ENCODE measurements at places on chromosomes 4 and X.

- DNase-seq, result no peak
Observed at GRCh38 chr4:127012549-127012948, 620.2 kb upstream of the INTU start.

DNA sequence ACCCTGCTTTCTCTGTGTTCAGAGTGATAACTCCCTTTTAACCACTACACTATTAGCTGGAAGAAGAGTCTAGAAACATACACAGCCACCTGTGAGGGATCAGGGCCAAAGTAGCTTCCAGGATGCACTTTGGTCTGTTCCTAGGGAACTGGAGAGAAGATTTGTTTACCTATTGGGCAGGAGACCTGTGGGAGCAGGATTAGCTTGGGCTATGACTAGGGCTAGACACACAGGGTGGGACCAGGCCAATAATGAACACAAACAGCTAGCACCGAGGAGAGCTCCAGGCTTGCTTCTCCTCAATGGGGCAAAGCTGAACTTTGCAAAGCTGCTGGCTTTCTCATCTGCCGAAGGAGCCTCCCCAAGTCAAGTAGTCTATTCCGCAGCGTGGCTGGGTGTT, 24.4 kb upstream of the MAP7D3 start:
- no peak for DNase-seq

- no peak for DNase-seq
Observed at GRCh38 chr4:56315041-56315440, 72.2 kb downstream of the AASDH start.

DNA sequence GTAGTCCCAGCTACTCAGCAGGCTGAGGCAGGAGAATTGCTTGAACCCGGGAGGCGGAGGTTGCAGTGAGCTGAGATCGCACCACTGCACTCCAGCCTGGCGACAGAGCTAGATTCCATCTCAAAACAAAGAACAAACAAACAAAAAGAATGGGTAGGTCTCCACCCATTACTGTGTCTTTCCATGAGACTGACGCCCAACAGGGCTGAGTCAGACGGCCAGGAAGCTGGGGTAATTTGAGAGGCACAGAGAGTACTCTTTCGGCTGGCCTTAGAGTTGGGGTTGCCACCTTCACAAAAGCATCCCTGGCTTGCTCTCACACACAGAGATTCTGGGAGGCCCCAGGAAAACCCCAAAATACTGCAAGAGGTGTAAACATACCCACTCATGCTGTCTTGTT, 72.0 kb upstream of the DHRSX start:
- no peak for DNase-seq

- no peak for DNase-seq
Observed at GRCh38 chr4:97938141-97938540, 205.1 kb downstream of the STPG2 start.

- DNase-seq, result no peak
Observed at GRCh38 chr4:165326831-165327210, 648 bp upstream of the MSMO1 start.

DNA sequence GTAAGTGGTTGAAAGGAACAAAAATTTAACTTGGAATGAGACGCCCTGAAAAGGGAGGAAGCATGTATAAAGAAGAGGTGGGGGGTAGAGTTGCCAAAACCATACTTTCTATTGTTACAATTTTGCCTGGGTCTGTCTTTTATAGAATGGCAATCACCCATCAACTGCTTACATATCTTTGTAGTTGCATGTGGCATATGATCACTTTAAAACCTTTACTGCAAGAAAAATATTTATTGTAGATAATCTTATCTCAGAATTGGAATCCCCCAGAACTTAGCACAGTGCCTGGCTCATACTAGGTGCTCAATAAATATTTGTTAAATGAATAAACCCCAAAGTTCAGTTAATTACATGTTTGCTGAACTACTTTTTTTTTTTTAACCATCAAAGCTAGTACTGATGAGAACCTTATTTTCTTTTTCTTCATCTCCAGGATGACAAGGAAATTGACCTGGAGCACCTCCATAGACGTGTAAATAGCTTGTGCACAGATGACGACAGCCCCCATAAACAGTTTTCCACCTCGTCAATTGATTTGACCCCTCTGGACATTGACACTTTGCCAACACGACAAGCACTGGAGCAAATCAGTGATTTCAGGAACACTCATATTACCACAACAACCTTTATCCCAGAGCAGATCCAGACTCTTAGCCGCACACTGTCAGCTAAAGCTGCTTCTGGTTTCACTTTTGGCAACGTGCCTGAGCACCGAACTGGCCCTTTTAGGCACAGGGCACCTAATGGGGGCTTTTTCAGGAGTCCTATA, 56.7 kb upstream of the ATOH1 start:
- no peak for DNase-seq

- DNase-seq, result no peak
Observed at GRCh38 chr4:38523524-38524448, 140.2 kb upstream of the KLF3 start.

- no peak for DNase-seq
Observed at GRCh38 chr4:145497199-145498149, 15.8 kb downstream of the SMAD1 start.

- no peak for DNase-seq
Observed at GRCh38 chr4:165635381-165635780, 237.7 kb upstream of the TLL1 start.

DNA sequence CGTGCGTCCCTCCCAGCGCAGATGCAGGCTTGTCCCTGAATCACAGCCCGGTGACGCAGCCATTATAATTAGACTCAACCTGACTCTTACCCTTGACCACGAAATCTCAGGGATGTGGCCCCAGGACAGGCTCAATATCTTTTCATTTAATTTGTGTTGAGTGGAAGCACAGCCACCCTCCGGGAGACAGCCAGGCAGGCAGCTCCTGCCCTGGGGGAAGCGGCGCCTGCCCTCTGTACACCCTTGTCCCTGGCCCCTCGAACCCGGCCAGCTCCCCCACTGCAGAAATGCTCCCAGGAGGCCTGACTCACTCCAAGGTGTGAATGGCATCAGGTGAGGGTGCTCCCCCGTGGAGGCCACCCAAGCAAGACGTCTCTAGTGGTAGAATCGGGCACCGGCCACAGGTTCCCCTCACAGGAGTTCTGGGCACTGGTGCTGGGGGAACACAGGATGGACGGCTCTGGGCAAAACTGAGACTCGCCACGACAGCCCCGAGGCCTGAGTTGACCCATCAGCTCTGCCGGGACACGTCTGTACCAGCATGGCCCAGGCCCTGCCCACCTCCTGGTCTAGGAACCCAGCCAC, 2.7 kb downstream of the CPLX1 start:
- DNase-seq, result no peak

GRCh38 chr4:3730422-3731190, 35.6 kb upstream of the ADRA2C start:
- no peak for DNase-seq

GRCh38 chr4:120691536-120691935, 231.0 kb downstream of the PRDM5 start:
- DNase-seq, result no peak

DNA sequence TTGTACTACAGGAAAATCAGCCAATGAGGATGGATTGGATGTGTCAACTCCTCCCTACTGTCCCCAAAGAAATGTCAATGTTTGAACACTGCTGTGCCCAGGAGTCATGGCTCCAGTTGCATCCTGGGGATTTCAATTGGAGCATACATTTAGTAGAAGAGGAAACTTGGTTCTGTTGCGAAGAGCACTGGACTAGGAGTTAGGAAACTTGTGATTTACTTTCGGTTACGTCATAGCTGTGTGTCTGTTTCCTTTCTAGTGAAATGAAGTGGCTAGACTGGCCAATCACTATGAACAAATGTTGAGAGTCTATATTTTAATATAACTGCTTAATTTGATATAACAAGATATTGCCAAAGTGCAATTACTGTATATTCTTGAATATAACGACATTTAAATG, 35.2 kb downstream of the ARL9 start:
- no peak for DNase-seq

GRCh38 chrX:17737710-17737985, 355 bp downstream of the SCML1 start:
- no peak for DNase-seq

GRCh38 chrX:10756441-10756840, 136.1 kb upstream of the MID1 start:
- DNase-seq, result no peak

DNA sequence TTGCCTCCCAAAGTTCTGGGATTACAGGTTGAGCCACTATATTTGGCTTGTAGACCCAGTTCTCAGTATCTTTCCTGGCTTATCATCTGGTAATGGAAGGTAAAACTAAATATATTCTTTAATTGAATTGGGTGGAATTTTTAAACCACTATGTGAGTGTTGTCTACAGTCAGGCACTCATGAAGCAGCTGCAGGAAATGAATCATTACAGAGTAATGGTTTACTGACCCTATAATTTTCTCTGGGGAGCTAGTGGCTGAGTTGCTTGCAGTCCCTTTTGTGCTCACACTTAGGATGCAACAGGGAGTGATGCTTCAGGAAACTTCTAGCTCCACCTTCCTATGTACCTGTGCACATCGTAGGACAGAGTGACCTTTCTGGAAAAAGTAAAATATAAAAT, 4.1 kb upstream of the UGT2B7 start:
- no peak for DNase-seq

DNA sequence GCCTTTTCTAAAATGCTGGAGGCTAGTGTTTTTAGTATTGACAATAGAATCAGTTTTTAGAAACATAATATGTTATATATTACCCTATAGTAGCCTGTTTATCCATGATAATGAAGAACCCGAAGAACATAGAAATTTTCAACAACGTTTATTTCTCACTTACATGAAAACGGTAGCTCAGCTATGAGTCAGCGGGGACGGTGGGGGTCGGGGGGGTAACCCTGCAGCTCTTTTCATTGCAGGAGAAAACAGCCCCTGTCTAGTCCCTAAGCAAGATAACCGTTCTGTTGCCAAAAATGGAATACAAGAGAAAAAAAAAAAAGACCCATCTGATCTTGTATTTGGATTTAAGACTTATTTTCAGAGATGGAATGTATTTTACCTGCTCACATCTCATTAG, 1758.4 kb upstream of the AGA start:
- no peak for DNase-seq

DNA sequence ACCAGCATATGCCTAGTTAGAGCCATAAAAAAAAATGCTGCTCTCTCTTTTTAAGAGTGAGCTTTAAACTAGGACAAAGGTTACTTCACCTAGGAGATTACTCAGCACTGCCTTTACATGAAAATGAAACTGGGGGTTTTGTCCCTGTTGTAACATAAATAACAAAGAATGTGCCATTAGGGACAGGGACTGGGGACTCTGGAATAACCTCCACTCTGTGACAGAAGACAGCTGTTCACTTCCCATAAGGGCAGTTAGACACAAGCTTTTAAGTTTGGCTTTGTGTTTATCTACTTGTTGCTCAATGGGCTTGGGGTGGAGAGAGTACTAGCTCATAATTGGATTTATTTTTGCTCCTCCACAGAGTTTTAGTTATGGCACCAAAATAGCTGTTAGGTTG, 11.9 kb downstream of the ENPEP start:
- no peak for DNase-seq

DNA sequence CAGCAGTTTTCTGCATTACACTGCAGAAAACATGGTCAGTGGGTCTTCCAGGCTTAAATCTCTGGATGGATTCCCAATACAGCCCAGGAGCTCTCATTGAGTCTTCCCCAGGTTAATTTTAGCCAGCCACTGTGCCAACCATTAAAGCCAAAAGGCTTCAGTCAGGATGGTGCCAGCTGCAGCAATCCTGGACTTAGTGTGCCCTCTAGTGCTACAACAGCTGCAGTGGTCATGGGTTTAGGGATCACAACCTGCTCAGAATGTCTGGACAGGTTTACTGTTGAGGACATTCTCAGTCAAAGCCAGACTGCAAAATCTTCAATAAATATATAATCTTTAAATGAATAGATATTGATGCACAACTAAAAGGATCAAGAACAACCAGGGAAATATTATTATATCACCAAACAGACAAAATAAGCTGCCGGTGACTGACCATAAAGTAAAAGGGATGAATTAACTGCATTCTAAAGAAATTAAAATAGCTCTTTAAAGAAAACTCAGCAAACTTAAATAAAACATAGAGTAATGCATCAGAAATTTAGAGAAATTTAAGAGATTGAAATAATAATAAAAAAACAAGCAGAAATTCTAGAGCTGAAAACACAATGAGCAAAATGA, 639.9 kb downstream of the SPOCK3 start:
- DNase-seq, result no peak

- DNase-seq, result no peak
Observed at GRCh38 chr4:3338321-3338838, 45.6 kb downstream of the RGS12 start.

DNA sequence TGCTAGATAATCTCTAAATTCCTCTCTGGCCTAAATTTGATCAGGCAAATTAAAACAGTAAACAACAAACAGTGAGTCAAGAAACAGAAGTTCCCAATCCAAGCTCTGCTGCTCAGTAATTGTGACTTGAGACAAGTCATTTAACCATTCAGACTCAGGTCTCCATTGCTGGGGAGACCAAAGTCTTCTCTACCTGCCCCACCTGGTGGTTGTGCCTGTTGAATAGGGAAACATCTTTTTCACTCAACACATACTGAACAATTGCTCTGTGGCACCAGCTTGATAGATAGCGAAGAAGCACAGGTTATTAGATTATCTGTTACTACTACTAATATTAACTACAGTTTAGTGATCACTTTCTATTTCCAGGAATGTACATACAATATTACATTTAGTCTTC, 112.1 kb upstream of the EOLA2 start:
- DNase-seq, result no peak

DNA sequence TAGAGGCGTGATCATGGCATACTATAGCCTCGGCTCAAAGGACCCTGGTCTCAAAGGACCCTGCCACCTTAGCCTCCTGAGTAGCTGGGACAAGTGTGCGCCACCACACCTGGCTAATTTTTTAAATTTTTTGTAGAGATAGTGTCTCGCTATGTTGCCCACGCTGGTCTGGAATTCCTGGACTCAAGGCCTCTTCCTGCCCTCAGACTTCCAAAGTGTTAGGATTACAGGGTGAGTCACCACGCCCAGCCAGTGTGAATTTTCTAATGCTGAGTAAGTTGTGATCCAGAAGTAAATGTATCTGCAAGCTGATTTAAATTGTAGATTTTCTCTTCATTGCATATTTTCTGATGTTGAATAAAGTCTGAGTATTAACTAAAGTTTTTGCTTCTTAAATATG, 2.6 kb upstream of the ZNF674 start:
- no peak for DNase-seq

- DNase-seq, result no peak
Observed at GRCh38 chr4:127630152-127630551, 2.6 kb upstream of the INTU start.

DNA sequence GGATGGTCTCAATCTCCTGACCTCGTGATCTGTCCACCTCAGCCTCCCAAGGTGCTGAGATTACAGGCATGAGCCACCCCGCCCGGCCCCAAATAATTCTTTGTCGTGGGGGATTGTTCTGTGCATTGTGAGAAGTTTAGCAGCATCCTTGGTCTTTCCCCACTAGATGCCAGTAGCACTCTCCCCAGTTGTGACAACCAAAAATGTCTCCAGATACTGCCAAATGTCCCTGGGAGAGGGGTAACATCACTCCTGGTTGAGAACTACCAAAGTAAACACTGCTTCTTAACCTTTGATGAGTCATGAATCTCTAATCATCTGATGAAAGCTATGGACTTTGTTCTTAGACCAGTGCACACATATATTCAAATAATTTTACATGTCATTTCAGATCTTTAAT, 90.7 kb upstream of the BRS3 start:
- DNase-seq, result no peak

Data from CD8-positive, alpha-beta T cell (primary cell).